Tibial nerve (tissue), 4 donors: ENCODE measurements at places on chromosomes 3 and 15.

GRCh38 chr15:80773122-80773551 is 6.0 kb upstream of the CEMIP start:
- no peak for DNase-seq

DNA sequence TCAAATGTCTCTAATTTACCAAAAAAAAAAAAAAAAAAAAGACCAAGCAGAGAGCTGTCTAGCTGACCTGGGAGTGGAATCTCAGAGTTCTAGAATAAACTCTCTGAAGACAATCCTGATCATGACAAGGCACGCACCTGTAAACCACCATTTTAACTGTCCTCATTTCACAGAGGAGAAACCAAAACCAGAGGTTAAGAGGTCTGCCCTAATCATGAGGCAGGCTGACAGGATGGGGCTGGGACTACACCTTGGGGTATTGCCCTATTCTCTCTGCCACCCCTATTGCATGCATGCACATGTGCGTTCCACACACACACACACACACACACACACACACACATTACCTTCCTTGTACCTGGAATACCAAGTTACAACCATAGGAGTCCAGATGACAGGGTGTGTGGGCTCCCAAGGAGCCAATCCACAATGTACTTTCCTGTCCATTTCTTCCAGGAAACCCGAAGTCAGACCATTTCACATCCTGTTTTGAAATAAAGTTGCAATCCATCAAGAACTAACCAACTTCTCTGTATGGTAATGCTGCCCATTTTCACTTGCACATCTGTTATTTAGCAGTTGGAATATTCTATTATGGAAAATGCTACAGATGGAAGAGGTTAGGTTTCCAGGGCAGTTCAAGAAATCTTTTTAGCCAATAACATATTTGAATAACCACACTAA is 34.6 kb downstream of the HSPBAP1 start:
- DNase-seq = no peak

- no peak for DNase-seq
Observed at GRCh38 chr15:64166102-64166890, 3.5 kb upstream of the PPIB start.

DNA sequence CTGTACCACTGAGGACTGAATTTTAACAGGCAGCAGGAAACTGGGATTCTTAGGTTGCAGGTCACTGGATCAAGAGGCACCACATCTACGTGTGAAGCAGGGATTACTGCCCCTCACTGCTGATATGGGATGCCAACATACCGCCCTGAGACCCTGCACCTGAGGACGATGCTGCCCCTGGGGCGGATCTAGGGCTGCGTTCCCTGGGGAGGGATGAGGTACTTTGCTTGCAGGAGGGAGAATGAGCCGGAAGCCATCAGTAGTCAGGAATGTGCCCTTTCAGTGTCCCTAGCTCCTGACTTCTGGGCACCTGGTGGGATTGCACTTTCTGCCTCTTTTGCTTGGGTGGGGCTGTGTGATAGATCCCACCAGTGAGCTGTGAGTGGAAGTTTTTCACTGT is 122.8 kb downstream of the RPLP1 start:
- DNase-seq = no peak

- no peak for DNase-seq
Observed at GRCh38 chr3:172052405-172052804, 13.0 kb downstream of the FNDC3B start.

DNA sequence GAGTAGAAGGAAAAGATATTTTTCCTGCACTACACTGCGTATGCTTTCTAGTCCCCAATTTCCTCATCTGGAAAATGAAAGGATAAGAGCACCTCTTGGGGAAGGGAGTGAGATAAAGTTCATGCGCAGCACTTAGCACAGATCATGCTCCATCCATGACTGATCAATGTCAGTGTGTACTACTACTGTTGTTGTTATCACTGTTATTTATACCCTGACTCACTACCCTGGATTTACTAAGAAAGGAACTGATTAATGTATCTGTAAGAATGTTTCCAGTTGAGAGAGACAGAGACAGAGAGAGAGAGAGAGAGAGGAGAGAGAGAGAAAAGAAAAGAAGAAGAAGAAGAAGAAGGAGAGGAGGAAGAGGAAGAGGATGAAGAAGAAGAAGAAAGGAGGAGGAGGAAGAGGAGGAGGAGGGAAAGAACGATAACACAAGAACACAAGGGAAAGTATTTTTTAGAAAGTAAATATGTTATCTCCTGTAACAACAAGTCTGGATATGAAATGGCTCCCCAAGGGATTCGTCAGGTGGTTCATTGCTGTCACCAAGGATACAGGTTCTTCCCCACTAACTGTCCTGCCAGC is 212.2 kb upstream of the PROK2 start:
- DNase-seq = no peak
